ENCODE measurements at places on chromosomes 4 and X. TPM values are rescaled to one million over a fixed set of nuclear protein-coding genes. Genes with fewer than 3 reads are reported as not detected.
A peak's percentile ranks its signal among the peaks of the same experiment; 100 is the strongest.

Gene CNKSR2
- total RNA-seq: 9.5 TPM

Gene GPC4
- not detected for total RNA-seq

Gene SPIN2B
- 10.4 TPM for total RNA-seq

Gene RBMXL3
- total RNA-seq: not detected

Gene MAP3K15
- total RNA-seq: 0.23 TPM

GRCh38 chr4:16818005-16818404, 80.4 kb downstream of the LDB2 start:
- H3K36me3 ChIP-seq: no peaks in the 10 kb centered on the region
- peaks cover 3% of the 10 kb centered on the region for H3K27me3 ChIP-seq
- DNase-seq: no peak
- no peak overlapping the region for H3K4me3 ChIP-seq
- H3K27ac ChIP-seq: no peak overlapping the region
- no peaks in the 10 kb centered on the region for H3K4me1 ChIP-seq

DNA sequence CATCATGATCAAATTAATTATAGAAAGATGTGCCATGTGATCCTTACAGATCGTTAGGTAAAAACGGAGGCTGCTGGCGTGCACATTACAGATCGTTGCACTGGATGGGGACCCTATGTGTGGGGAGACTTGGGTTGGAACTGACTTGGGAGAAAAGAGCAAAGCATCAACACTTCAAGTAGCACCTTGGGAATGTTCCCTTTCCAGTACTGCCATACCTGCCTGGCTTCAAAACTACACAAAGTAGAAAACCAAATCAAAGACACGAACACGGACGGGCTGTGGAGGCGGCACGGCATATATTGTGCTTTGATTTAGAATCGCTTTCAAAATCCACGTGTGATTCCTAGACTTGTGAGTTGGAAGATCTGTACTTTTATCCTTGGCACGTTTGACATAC, 898 bp downstream of the CMC4 start:
- H3K36me3 ChIP-seq: peaks cover 25% of the 10 kb centered on the region
- DNase-seq: no peak
- H3K4me1 ChIP-seq: peaks cover 58% of the 10 kb centered on the region
- peak overlapping the region; percentile 77 for H3K4me3 ChIP-seq

DNA sequence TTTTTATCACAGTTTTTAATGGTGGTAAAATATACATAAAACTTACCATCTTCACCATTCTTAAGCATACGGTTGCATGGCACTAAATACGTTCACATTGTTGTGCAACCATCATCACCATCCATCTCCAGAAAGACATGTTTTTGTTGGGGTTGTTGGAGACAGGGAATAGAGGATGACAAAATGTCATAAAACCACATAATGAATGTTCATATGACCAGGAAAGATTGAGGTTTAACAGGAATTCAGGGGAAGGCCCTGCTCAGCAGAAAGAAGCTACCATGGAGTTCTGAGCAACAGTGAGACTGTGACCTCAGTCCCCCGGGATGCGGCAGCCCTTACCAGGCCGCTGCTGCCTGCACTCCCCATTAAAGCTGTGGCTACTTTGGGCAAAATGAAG, 63.9 kb upstream of the TRIM2 start:
- H3K27ac ChIP-seq: no peak overlapping the region
- no peaks in the 10 kb centered on the region for H3K36me3 ChIP-seq
- H3K27me3 ChIP-seq: peaks cover 19% of the 10 kb centered on the region
- no peak for DNase-seq
- H3K4me1 ChIP-seq: peaks cover 1% of the 10 kb centered on the region

- no peaks in the 10 kb centered on the region for H3K36me3 ChIP-seq
- no peak overlapping the region for H3K4me3 ChIP-seq
- DNase-seq: no peak
- H3K4me1 ChIP-seq: peaks cover 10% of the 10 kb centered on the region
Measured at GRCh38 chrX:130637591-130637990, 235.8 kb downstream of the RBMX2 start.

DNA sequence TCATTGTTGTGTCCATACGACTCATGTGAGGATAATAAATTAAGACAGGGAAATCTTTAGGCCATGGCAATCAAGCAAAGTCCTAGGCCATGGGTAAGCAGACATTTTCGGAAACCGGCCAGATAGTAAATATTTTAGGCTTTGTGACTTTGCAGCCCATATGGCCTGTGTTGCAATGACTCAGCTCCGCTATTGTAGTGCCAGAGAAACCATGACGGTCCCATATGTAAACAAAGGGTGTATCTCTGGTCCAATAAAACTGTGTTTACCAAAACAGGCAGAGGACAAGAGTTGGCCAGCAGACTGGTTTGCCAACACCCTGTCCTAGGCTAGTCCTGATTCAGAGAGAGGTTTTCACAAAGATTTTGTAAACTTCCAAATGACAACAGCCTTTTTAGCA, 5.0 kb downstream of the FAM114A1 start:
- H3K27me3 ChIP-seq: peaks cover 40% of the 10 kb centered on the region
- peaks cover 16% of the 10 kb centered on the region for H3K4me1 ChIP-seq
- no peak overlapping the region for H3K27ac ChIP-seq
- DNase-seq: no peak

DNA sequence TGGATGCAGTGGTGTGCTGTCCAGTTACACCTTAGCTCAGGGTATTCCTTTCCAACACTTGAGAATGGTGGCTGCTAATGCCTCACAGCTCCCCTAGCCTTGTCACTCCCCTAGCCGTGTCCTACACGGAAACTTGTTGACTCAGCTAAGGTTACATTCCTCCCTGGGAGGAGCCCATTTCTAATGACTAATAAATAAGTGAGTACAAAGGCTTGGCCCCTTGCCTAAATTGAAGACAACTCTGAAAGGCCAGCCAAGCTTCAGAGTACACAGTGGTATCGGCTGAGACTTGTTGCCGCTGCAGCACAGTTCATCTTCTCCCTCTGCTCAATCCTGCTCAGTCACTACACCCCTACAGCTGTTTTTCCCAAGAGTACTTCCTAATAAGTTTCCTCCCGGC, 21.2 kb upstream of the SLC25A31 start:
- DNase-seq: no peak
- no peak overlapping the region for H3K4me3 ChIP-seq
- H3K27me3 ChIP-seq: no peaks in the 10 kb centered on the region
- no peaks in the 10 kb centered on the region for H3K4me1 ChIP-seq

GRCh38 chr4:179539641-179540040, 2097.4 kb upstream of the AGA start:
- H3K27me3 ChIP-seq: no peaks in the 10 kb centered on the region
- no peaks in the 10 kb centered on the region for H3K4me1 ChIP-seq
- no peak overlapping the region for H3K27ac ChIP-seq
- no peaks in the 10 kb centered on the region for H3K36me3 ChIP-seq
- no peak for DNase-seq

- H3K27me3 ChIP-seq: no peaks in the 10 kb centered on the region
- H3K4me3 ChIP-seq: no peak overlapping the region
- H3K27ac ChIP-seq: no peak overlapping the region
- DNase-seq: no peak
- H3K36me3 ChIP-seq: no peaks in the 10 kb centered on the region
Measured at GRCh38 chrX:84666086-84666485, 163.8 kb upstream of the HDX start.

Data from activated CD4-positive, alpha-beta T cell treated with anti-CD3 and anti-CD28 coated beads, Interleukin-2, amount 10 ng/mL, durations not matched to agents 7 days and 5 days (primary cell).